ENCODE measurements at places on chromosomes 7 and 10. TPM values are rescaled to one million over a fixed set of nuclear protein-coding genes. Genes with fewer than 3 reads are reported as not detected.
A peak's percentile ranks its signal among the peaks of the same experiment; 100 is the strongest.

- no peak overlapping the region for H3K27ac ChIP-seq
- no peaks in the 10 kb centered on the region for H3K4me1 ChIP-seq
- H3K4me3 ChIP-seq = no peak overlapping the region
- H3K36me3 ChIP-seq = no peaks in the 10 kb centered on the region
- DNase-seq = no peak
Observed at GRCh38 chr10:122362621-122363020, 11.9 kb upstream of the PLEKHA1 start.

DNA sequence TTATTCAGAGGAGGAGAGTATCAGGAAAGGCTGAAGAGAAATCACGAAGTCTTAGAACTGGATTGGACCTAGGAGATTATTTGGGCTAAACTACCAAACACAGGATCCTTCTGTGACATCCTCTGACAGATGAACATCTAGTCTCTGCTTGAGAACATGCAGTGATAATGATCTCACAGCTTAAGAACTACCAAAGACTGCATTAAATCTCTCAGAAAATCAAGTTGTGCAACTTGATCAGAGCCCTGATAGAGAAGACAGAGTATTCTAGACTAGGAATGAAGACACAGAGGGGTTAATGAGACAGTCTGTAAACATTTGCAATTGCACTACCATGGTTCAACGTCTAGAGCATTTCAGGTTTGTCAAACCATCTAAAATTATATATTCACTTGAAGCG lies 37.1 kb upstream of the AGBL3 start:
- DNase-seq = no peak
- no peaks in the 10 kb centered on the region for H3K4me1 ChIP-seq
- no peak overlapping the region for H3K4me3 ChIP-seq
- no peaks in the 10 kb centered on the region for H3K27me3 ChIP-seq
- H3K36me3 ChIP-seq = peaks cover 51% of the 10 kb centered on the region

The FAM221A gene
- total RNA-seq = 6.5 TPM

GRCh38 chr10:122485670-122486069 lies 24.3 kb downstream of the HTRA1 start:
- peaks cover 63% of the 10 kb centered on the region for H3K4me1 ChIP-seq
- no peaks in the 10 kb centered on the region for H3K27me3 ChIP-seq
- H3K4me3 ChIP-seq = no peak overlapping the region
- H3K27ac ChIP-seq = peak overlapping the region; percentile 75
- peak; percentile 70 for DNase-seq

DNA sequence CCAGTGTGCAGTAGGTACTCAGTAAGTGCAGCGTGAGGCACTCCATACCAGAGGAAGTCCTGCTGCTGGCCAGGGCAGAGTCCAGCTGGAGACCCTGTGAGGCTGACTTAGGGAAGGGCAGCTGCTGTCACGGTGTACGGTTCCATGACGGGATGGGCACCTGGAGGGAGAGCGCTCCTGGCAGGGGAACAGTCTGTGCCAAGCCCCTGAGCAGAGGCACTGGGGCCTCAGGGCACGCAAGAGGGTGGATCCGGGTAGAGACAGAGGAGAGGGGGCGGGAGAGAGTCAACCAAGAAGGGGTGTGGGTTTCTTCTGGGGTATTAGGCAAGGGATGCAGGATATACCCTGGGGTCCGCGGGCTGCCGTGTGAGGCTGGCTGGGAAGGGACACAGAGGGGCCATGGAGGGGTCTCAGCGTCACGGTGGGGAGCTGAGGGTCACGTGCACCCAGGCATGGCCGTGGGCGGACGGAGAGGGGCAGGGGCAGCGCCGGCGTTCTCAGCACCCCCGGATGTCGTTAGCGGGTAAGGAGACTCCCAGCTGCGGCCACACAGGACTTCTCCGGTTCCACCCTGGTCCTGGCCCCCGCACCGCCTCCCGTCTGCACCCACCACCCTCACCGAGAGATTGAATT lies 70.5 kb downstream of the MICALL2 start:
- DNase-seq = no peak
- H3K4me1 ChIP-seq = no peaks in the 10 kb centered on the region
- no peak overlapping the region for H3K27ac ChIP-seq
- no peaks in the 10 kb centered on the region for H3K27me3 ChIP-seq

The HYAL4 gene
- not detected for total RNA-seq

DNA sequence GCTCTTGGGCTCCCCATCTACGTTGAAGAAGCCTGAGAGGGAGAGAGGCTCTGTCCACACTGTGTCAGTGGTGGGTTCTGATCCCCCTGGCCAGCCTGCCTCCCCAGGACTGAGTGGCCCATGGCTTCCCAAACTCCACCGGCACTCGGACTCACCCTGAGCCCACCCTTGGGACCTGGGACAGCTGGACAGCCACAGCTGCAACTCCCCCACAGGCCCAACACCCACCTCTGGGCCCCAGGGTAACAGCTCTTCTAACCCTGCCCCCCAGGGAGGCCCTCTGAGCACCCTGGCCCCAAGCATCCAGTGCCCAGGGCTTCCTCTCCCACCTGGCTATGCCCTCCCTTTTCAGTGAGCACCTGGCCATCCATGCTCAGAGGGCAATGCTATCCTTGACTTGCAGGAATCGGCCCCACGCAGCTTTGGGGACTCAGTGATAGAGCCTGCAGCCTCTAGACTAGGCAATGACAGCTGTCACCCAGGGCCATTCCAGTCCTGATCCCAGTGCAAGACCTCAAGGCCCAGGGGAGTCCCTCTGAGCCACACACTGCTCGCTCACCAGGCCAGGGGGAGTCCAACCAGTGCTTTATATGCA lies 17.9 kb downstream of the OGDHL start:
- peaks cover 13% of the 10 kb centered on the region for H3K36me3 ChIP-seq
- no peak for DNase-seq
- H3K4me1 ChIP-seq = no peaks in the 10 kb centered on the region
- H3K4me3 ChIP-seq = no peak overlapping the region
- no peak overlapping the region for H3K27ac ChIP-seq

DNA sequence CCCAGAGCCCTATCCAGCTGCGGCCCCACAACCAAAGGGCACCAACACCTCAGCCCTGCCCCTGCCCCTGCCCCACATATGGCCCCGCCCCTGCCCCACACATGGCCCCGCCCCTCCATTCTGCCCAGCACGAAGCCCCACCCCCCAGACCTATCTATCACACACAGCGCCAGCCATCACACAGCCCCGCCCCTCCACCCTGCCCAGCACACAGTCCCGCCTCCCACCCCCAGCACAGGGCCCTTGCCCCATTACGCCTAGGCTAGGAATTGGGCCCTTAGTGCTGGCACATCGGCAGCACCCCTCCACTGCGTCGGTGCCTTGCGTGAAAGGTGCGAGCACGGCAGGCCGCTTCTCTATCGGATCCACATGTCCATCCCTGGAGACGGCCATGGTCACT lies 126.8 kb downstream of the MAD1L1 start:
- no peak for DNase-seq
- no peak overlapping the region for H3K4me3 ChIP-seq
- H3K27me3 ChIP-seq = no peaks in the 10 kb centered on the region
- H3K36me3 ChIP-seq = no peaks in the 10 kb centered on the region
- H3K27ac ChIP-seq = no peak overlapping the region

The CTNNA3 gene
- 27.9 TPM for total RNA-seq

The ASAH2 gene
- total RNA-seq = 5.4 TPM

The MOGAT3 gene
- not detected for total RNA-seq

GRCh38 chr10:86651021-86651471 lies 3.3 kb upstream of the OPN4 start:
- H3K27me3 ChIP-seq = no peaks in the 10 kb centered on the region
- no peaks in the 10 kb centered on the region for H3K36me3 ChIP-seq
- peaks cover 29% of the 10 kb centered on the region for H3K4me1 ChIP-seq
- no peak overlapping the region for H3K4me3 ChIP-seq

The UTF1 gene
- total RNA-seq = not detected

GRCh38 chr7:49229246-49229645 lies 304.9 kb downstream of the CDC14C start:
- no peak overlapping the region for H3K27ac ChIP-seq
- no peak for DNase-seq
- H3K36me3 ChIP-seq = no peaks in the 10 kb centered on the region

- H3K27me3 ChIP-seq = no peaks in the 10 kb centered on the region
- H3K4me1 ChIP-seq = peaks cover 14% of the 10 kb centered on the region
- DNase-seq = no peak
- H3K4me3 ChIP-seq = no peak overlapping the region
Observed at GRCh38 chr7:101781439-101781838, 36.0 kb upstream of the CUX1 start.

DNA sequence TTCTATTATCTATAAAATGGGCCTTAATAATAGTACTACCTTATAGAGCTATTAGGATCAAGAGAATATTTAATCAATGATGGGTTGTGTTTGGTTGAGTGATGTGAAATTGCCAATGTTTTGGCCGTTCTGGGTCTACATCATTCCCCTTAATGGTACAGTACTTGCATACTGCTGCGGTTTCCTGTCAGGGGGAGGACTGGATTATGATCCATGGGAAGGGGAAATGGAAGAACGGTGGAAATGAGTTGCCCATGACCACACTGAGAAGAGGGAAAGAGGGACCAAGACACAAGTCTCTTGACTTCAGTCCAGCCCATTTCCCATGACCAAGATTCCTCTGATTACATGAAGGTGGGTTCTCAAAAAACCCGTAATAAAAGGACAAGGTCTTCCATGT lies 999 bp upstream of the MRPS24 start:
- H3K27me3 ChIP-seq = no peaks in the 10 kb centered on the region
- no peak overlapping the region for H3K27ac ChIP-seq
- DNase-seq = no peak
- peaks cover 26% of the 10 kb centered on the region for H3K4me1 ChIP-seq

DNA sequence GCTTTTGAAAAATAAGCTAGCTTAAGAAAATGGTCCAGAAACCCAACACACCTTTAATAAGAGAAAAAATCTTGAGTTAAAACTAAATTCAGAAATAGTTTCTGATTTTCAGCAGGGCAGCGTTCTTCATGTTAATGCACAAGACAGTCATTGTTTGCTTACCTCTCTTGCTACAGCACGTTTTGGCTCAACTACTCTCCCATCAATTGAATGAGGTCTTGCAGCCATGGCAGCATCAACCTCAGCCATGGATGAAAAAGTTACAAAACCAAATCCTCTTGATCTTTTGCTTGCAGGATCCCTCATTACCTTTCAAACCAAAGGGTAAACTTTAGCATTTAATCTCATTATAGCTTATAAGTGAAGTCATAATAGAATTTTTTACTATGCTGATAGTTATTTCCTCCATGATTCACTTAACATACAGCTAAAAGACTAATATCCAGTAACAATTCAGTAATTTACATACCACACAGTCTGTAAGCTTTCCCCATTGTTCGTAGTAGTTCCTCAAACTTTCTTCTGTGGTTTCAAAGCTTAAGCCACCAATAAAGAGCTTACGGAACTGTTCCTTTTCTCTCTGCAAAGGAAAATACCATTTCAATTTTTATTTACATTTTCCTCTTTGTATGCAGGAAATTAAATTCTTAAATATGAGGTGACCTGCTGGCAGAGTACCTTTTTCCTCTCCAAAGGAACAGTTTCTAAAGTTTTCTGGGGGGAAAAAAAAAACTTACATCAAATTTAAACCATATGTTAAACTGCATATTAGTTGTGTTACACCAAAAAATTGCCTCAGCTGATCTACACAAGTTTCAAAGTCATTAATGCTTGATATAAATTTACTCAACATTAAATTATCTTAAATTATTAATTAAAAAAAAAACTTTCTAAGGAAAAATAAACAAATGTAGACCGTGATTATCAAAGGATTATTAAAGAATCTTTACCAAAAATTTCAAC lies 3.1 kb downstream of the HNRNPA2B1 start:
- H3K36me3 ChIP-seq = peaks cover 47% of the 10 kb centered on the region
- peaks cover 10% of the 10 kb centered on the region for H3K4me1 ChIP-seq
- DNase-seq = no peak
- H3K27me3 ChIP-seq = no peaks in the 10 kb centered on the region
- peak overlapping the region; percentile 96 for H3K4me3 ChIP-seq

DNA sequence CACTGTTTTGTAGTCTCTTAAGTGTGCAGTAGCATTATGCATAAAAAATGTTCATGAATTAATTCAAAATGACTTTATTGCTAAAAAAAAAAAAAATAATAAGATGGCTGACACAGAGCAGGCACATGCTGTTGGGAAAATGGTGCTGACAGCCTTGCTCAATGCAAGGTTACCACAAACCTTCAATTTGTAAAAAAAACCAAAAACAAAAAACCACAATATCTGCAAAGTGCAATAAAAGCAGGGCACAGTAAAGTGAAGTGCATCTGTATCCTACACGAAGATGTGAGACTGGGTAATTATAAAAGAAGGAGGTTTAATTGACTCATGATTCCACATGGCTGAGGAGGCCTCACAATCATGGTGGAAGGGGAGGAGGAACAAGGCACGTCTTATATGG lies 185.8 kb downstream of the USP6NL start:
- H3K27ac ChIP-seq = no peak overlapping the region
- no peaks in the 10 kb centered on the region for H3K4me1 ChIP-seq
- H3K36me3 ChIP-seq = no peaks in the 10 kb centered on the region
- no peaks in the 10 kb centered on the region for H3K27me3 ChIP-seq
- DNase-seq = no peak

The CDC14C gene
- not detected for total RNA-seq

GRCh38 chr7:154892459-154892858 lies 110.5 kb downstream of the PAXIP1 start:
- no peak overlapping the region for H3K4me3 ChIP-seq
- no peak overlapping the region for H3K27ac ChIP-seq
- no peak for DNase-seq
- no peaks in the 10 kb centered on the region for H3K36me3 ChIP-seq

- peaks cover 18% of the 10 kb centered on the region for H3K4me1 ChIP-seq
- H3K27me3 ChIP-seq = no peaks in the 10 kb centered on the region
- H3K36me3 ChIP-seq = no peaks in the 10 kb centered on the region
- no peak overlapping the region for H3K4me3 ChIP-seq
- DNase-seq = no peak
Observed at GRCh38 chr10:73887294-73888039, 13.1 kb upstream of the CAMK2G start.

The C7orf33 gene
- total RNA-seq = not detected

DNA sequence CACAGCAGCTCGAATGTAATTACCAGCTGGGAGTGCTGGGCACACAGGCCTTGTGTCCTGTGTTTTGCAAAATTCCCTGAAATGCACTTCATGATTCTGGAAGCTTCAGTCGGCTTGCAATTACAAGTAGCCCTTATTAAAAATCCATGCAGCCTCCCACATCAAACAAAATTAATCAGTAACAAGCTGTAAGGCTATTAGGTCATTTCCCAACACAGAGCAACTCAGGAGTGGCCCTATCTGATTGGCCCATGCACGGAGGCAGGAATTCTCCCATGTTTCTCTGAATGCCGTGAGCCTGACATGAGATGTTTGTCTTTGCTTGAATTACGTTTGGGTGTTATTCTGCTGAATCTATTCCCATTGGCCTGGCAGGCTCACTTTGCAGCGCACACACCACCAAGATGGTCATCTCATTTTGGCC lies 36.9 kb downstream of the FOXL3 start:
- no peak overlapping the region for H3K27ac ChIP-seq
- no peak for DNase-seq
- no peaks in the 10 kb centered on the region for H3K4me1 ChIP-seq
- no peak overlapping the region for H3K4me3 ChIP-seq
- H3K36me3 ChIP-seq = no peaks in the 10 kb centered on the region

The ARPC1A gene
- total RNA-seq = 216 TPM

The CALML5 gene
- total RNA-seq = not detected

The ITGA8 gene
- 1.6 TPM for total RNA-seq

The STAG3 gene
- 1.6 TPM for total RNA-seq
